Anterior cingulate cortex (tissue), 58 donors: ENCODE measurements at places on chromosomes 3 and 15.

GRCh38 chr15:89672221-89673164 lies 6.7 kb downstream of the PLIN1 start:
- no peak for DNase-seq

GRCh38 chr3:100107221-100107814 lies 7.0 kb downstream of the FILIP1L start:
- no peak for DNase-seq

DNA sequence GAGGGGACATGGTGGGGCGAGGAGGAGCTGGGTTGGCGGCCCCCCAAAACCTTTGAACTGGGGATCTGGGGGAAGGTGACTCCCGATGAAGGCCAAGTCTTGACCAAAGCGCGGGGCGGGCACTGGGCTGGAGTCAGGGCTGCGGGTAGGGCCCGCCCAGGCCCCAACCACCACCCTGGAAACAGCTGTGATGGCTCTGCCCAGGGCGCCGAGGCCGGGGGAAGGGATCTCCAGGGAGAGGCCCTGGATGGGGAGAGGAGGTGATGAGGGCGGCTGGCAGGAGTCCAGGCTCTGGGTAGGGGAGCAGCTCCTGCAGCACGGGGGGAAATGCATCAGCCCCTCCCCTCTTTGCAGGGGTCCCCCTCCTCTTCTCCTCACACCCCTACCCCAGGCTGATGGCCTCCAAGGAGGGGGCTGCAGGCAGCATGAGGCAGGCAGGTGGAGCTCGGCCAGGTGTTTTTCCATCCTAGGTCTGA lies 5.9 kb upstream of the C15orf39 start:
- no peak for DNase-seq

DNA sequence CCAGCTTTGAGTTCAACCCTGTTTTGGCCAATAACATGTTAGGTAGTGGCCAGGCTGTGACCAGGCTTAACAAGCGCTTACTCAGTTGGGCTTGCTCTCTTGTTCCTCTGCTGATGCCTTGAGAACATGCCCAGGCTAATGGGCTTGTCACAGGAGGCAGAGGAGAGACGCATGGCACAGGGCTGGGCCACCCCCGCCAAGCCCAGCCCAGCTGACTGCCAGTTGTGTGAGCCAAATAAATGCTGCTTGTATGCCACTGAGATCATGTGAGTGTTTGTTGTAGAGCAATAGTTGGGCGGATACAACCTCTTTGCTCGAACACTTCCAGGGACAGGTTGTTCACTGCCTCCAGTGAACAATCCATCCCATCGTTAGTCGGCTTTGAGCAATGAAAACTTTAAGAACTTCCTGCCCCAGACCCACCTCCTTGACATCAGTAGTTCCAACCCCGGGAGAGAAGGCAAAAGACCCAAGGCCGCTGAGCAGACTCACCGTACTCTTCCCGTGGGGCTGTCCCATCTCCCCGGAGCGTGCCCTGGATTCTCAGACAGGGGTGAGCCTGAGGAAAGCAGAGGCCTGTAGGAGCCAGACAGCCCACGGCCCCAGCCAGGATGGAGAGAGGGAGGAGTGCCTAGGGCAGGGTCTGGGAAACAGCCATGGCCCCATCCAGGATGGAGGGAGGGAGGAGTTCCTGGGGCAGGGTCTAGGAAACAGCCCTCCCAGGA lies 4.1 kb downstream of the PLA2G4F start:
- no peak for DNase-seq

- no peak for DNase-seq
These were observed 31.5 kb downstream of the CLEC3B start for GRCh38 chr3:45057557-45057956.

GRCh38 chr3:169250000-169250399 lies 413.5 kb downstream of the MECOM start:
- DNase-seq: no peak

DNA sequence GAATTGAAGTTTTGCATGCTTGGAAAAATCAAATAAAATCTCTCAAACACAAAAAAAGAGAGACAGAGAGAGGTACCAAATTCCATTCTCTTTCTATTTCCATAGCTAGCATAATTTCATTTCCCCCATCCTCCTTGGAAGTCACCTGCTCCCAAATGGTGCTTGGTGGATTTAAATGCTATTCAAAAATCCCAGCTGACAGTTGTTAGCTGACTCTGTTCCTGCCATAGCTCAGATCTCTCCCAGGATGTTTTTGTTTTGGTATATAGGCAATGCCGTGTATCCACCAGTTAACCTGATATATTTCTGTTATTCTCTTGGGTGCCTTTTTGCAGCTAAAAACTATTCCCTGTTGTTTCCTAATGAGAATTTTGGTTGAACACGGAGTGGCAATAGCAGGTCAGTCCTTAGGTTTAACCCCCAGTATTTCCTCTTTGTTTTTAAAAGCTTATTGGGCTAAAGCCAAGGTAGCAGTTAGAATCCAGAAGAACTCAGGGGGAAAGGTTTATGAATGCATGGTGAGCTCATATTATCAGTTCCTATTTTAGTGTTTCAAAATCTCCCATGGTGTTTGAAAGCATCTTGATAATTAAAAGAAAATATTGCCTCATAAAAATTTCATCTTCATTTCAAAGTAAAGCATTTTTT lies 240.0 kb upstream of the GBE1 start:
- no peak for DNase-seq

GRCh38 chr3:51338632-51339031 lies 46.5 kb upstream of the MANF start:
- no peak for DNase-seq

DNA sequence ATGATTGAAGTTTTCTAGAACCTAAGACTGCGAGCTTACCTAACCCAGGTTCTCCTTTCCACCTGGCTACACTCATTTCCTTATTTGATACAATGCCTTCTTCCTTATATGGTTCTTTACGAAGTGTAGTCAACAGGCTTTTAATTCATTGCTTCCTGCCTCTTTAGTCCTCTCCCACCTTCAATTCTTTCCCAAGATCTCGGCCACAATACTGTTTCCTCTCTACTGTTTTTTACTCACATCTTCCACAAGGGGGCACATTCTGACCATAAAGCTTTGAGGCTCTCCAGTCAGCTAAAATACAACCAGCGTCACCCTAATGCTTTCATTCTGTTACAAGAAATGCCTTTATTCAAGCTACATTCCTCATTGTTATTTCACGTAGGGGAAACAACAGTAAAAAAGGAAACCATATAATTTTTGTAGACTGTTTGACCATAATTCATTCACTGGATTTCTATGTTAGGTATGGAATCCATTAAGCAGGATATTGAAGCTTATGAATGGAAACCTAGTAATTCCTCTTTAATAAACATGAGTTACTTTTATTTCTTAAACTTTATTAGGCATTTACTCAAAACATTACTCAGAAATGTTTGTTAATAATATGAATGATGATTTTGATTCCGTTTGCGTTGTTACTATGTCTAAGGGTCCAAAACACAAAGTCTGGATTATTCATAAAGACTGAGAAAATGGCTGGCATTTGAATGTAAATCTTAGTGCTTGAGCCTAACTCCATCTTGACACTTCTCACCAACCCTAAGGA lies 29.5 kb upstream of the VEPH1 start:
- no peak for DNase-seq

DNA sequence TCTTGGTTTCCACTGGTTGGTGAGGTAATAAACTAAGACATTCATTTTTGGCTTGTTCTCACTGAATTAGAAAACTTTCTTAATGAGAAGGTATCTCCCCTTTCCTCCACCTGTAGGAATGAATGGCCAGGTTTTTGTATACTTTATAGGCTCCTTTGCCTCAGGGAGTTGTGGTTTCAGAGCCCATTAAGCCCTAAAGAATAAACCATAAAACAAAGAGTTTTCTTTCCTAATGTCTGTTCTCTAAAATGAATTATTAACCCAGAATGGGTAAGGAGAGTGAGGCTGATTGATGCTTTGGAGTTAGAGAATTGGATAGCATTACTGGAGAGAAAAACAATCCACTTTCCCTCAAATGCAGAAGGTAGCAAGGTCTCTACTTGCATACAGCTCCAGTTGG lies 67.6 kb downstream of the TIGIT start:
- DNase-seq: no peak

GRCh38 chr3:64431526-64432091 lies 206.3 kb upstream of the PRICKLE2 start:
- no peak for DNase-seq

GRCh38 chr15:62653122-62653521 lies 389.4 kb upstream of the TPM1 start:
- no peak for DNase-seq

GRCh38 chr15:58409861-58410260 lies 21.9 kb upstream of the LIPC start:
- no peak for DNase-seq

DNA sequence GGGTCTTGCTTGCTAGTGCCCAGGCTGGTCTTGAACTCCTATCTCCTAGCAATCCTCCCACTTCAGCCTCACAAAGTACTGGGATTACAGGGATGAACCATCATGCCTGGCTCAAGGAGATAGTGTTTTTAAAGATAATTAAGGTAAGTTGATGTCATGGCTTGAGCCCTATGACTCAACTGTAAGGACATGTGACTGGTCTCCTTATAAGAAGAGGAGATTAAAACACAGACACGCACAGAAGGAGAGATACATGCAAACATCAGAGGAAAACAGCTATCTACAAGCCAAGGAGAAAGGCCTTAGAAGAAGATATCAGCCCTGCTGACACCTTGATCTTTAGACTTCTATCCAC lies 220.4 kb upstream of the GADL1 start:
- DNase-seq: no peak

- peak; percentile 33 for DNase-seq
These were observed 147.0 kb upstream of the SLCO3A1 start for GRCh38 chr15:91706322-91707032.

DNA sequence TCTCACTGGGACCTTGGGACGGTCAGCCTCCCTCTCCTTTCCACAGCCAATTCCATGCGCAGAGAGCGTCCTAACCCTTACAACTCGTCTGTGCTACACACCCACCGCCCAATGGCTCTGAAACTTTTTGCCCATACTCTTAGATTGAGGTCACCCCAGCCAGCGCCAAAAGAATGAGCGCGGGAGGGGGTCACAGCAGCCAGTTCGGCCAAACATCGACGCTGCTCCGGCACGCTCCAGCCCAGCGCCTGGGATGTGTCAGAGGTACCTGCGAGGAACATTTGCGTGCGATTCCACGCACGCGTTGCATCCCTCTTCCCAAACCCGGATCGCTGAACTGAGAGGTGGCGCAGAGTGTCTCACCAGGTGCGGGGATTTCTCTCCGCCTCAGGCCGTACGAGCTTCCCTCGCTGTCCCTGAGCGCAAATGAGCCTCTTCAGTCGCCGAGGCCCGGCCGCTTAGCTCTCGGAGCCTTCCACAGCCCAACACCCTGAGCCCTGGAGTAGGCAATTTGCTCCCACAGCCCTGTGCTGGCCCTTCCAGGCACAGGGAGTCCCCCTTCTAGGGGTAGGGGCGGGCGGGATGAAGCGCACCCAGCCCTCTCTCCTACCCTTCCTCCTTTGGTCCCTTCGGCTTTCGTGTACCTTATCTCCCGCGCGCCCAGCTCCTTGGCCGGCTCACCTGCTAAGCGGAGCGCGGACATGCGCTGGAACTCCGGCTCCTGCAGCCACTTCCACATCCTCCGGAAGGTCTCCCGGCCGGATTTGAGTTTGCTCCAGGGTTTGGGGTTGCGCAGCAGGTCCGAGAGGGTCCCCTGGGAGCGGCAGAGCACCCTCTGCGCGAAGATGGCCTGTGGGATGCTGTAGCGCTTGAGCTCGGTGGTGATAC lies 1.8 kb downstream of the ONECUT1 start:
- DNase-seq: no peak

- no peak for DNase-seq
These were observed 786.2 kb downstream of the AGBL1 start for GRCh38 chr15:86865920-86866319.

GRCh38 chr3:48528048-48528447 lies 24.1 kb upstream of the SHISA5 start:
- no peak for DNase-seq

DNA sequence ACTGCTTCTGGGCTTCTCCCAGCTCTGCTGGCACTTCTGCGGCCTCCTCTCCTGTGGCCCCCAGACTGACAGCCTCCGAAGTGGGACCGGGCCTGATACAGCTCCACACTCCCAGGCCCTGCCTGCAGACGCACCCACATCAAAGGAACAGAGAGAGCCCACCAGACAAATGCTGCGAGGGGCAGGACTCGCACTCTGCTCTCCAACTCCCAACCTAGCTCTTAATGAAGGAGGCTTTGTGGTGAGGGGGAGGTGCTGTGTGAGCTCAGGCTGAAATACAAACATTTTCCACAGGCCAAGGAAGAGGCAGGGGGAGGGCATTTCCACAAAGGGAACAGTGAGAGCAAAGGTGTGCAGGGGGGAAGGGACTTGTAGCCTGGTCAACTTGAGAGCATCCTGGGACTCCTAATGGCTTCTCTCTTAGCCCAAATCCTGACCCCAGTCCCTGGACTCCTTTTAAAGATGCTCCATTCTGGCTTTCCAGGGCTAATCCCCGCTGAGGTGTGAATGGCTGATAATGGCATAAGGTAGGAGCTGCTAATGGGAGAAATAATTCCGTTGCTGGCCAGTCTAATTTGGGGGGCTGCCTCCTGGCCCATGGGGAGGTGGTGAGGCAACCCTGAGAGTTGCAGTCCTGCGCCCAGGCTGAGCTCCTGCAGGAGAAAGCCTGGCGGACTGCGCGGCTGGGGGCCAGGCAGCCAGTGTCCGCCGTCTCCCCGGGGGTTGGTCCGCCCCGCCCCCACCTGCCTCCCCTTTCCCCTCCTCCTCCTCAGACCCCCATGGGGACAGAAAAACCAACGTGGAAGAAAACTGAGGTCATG lies 9.6 kb downstream of the LINGO1 start:
- no peak for DNase-seq
